ENCODE measurements at places on chromosomes 4 and X. TPM values are rescaled to one million over a fixed set of nuclear protein-coding genes. Genes with fewer than 3 reads are reported as not detected.

- H3K4me1 ChIP-seq, result peaks cover 18% of the 10 kb centered on the region
- H3K4me3 ChIP-seq, result peak overlapping the region; percentile 92
- DNase-seq, result no peak
- H3K27ac ChIP-seq, result peak overlapping the region; percentile 84
- H3K36me3 ChIP-seq, result no peaks in the 10 kb centered on the region
Observed at GRCh38 chrX:41086627-41086932, 1.3 kb downstream of the USP9X start.

GRCh38 chr4:76078033-76078613, 3.6 kb downstream of the ART3 start:
- no peaks in the 10 kb centered on the region for H3K36me3 ChIP-seq
- no peak overlapping the region for H3K27ac ChIP-seq
- H3K27me3 ChIP-seq, result peaks cover 31% of the 10 kb centered on the region

DNA sequence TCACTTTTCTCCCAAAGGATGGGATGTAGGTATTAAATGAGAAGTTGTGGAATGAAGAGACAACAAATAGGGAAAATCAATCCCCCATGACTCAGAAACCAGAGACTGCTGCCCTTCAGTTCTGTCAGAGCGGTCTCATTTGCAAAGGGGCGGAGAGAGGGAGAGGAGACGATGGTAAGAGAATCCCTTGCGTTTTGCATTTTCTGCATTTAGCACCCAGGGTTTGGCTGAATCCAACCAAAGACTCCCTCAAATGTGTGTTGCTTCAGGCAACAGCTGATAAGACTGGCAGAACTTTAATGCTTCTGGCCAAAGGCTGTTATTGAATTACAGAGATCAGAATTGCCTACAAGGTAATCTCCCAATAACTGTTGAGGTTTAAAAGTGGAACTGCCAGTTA, 230.2 kb downstream of the EVC2 start:
- no peak for DNase-seq
- H3K27ac ChIP-seq, result no peak overlapping the region
- no peaks in the 10 kb centered on the region for H3K27me3 ChIP-seq
- no peaks in the 10 kb centered on the region for H3K36me3 ChIP-seq
- H3K4me3 ChIP-seq, result no peak overlapping the region

DNA sequence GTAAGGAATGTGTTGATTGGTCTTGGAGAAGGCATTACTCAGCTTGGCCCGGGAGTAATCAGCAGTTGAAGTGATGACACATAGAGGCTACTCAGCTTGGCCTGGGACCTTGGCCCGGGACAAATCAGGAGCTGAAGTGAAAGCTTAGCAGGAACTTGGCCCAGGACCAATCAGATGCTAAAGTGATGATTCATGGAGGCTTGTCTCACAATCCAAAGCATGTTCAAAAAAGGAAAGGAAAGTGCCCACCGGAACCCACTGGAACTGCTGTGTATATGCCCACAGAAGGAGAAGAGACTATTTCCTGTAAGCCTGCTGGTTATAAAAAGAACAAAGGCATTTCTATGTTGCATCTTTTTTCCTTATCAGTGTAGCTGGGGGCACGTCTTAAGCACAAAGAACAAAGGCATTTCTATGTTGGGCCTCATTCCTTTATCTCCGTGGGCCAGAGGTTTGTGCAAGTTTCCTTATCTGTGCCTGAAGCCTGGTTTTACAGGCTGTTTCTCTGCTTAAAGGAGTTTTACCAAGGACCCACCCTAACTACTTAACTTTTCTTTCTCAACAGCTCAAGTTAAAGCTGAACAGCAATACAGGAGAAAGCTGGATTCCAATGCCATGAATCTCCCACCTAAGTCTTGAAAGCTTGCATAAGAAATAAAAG, 1176.7 kb downstream of the NLGN4X start:
- no peaks in the 10 kb centered on the region for H3K36me3 ChIP-seq
- no peak overlapping the region for H3K27ac ChIP-seq
- DNase-seq, result no peak
- no peaks in the 10 kb centered on the region for H3K27me3 ChIP-seq
- H3K4me1 ChIP-seq, result no peaks in the 10 kb centered on the region
- H3K4me3 ChIP-seq, result no peak overlapping the region

GRCh38 chr4:82104578-82104977, 269.2 kb downstream of the HNRNPD start:
- no peaks in the 10 kb centered on the region for H3K36me3 ChIP-seq
- no peak overlapping the region for H3K4me3 ChIP-seq
- no peaks in the 10 kb centered on the region for H3K4me1 ChIP-seq
- peaks cover 22% of the 10 kb centered on the region for H3K27me3 ChIP-seq

DNA sequence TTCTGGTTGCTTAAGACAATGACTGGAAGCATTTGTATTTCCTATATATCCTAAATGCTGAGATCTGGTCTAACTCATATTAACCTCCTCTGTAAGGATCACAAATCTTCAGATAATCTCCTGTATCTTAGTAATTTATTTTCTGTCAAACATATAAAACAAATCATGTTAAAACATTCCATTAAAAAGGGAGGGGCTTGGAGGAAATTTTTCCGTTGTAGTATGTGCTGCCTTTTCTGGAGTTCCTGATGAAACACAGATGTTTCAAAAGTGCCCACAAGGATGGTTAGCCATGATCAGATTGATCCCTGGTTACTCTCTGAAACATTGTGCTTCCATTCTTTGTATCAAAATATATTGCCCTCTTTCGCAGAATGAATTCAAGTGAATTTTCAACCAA, 182.1 kb downstream of the TENM3 start:
- DNase-seq, result no peak
- H3K36me3 ChIP-seq, result no peaks in the 10 kb centered on the region
- no peaks in the 10 kb centered on the region for H3K4me1 ChIP-seq
- H3K27me3 ChIP-seq, result peaks cover 16% of the 10 kb centered on the region
- H3K27ac ChIP-seq, result no peak overlapping the region
- H3K4me3 ChIP-seq, result no peak overlapping the region

DNA sequence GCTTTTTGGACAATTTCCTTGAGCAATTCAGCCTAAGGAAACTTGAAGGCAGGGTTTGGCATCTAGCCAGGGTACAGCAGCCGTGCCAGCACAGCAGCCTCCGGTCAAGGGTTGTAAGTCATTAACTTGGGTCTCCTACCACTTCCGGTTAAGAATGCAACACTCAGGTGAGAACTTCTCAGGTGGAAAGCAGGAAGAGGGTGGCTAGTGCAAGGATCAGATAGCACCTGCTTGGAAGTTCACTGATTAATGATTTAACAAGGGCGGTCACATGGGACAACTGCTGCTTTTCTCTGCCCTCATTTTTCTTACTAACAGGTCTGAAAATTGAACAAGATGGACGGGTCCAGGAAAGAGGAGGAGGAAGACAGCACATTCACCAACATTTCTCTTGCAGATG, 30.1 kb upstream of the SCOC start:
- H3K4me1 ChIP-seq, result peaks cover 4% of the 10 kb centered on the region
- peaks cover 33% of the 10 kb centered on the region for H3K27me3 ChIP-seq
- no peaks in the 10 kb centered on the region for H3K36me3 ChIP-seq

- peaks cover 14% of the 10 kb centered on the region for H3K4me1 ChIP-seq
- H3K27me3 ChIP-seq, result no peaks in the 10 kb centered on the region
- no peak for DNase-seq
- H3K4me3 ChIP-seq, result peak overlapping the region; percentile 87
Observed at GRCh38 chrX:47637546-47638195, 7.9 kb upstream of the CFP start.

DNA sequence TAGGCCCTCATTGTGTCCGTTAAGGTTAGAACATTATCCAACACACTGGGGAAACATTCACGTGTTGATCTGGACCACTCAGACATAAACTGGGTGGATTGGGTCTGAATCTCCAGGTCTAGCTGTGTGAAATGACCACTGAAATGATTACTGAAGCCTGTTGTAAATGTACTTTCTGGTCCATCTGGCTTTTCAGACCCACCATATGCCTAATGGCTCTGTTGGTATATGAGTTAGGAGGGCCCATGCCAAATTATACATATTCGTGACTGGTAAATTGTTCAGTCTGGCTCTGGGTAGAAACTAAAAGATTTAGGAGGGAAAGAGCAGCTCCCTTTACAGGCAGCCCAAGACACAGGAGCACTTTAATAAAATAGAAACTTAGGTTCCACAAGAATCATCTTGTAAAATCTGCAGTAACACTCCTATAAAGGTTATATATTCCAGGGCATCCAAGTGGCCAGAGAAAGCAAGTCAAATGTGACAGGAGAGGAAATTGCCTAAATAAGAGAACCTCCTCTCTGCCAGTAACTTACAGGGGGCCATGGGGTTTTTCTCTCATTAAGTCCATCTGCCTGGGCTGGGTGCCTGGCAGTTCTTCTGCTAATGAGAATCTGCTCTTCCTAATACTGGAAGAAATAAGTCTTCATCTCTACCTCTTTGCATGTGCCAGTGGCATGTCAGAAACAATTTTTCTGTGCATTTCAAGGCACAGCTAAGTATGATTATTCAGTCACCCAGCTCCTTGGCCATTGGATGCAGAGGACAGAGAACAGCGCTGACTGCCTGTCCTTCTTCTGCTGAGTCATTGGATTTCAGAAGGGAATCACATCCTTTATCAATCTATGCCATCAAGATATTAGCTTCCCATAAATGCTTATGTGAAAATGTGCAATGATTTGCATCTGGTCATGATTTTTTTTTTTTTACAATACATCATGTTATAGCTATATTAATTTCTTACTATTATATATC, 112.6 kb downstream of the GLRA2 start:
- H3K27me3 ChIP-seq, result no peaks in the 10 kb centered on the region
- no peak for DNase-seq
- no peak overlapping the region for H3K4me3 ChIP-seq

GRCh38 chrX:133859336-133859735, 126.1 kb downstream of the GPC3 start:
- no peak overlapping the region for H3K27ac ChIP-seq
- H3K27me3 ChIP-seq, result peaks cover 15% of the 10 kb centered on the region
- H3K36me3 ChIP-seq, result no peaks in the 10 kb centered on the region
- no peaks in the 10 kb centered on the region for H3K4me1 ChIP-seq
- DNase-seq, result no peak

- H3K4me1 ChIP-seq, result no peaks in the 10 kb centered on the region
- no peaks in the 10 kb centered on the region for H3K36me3 ChIP-seq
- no peaks in the 10 kb centered on the region for H3K27me3 ChIP-seq
- H3K4me3 ChIP-seq, result no peak overlapping the region
- no peak for DNase-seq
- H3K27ac ChIP-seq, result no peak overlapping the region
Observed at GRCh38 chr4:158428242-158428641, 93.4 kb upstream of the RXFP1 start.

- no peak overlapping the region for H3K4me3 ChIP-seq
- DNase-seq, result no peak
- H3K27me3 ChIP-seq, result no peaks in the 10 kb centered on the region
- no peaks in the 10 kb centered on the region for H3K4me1 ChIP-seq
Observed at GRCh38 chr4:35649778-35650177, 594.5 kb downstream of the ARAP2 start.

DNA sequence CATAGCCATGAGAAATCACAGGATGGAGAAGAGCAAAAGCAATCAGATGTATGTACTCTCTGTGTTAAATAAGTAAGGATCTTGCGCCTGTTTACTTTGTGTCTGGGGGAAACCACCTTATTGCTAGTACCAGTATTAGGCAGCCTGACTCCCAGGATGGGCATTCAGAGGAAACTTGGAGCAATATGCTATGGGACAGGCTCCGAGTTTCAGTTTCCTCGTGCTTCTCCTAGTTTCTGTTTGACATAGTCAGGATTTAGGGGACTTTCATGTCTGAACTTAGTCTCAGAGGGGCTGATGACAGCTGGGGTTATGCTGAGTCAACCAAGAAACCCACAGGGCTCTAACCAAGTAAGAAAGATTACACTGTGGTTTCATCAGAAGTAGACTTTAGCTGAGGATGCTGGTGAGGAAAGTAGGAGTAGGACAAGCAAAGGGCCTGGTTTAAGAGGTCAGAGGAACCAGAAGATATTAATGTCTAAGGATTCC, 13.5 kb downstream of the NSUN7 start:
- no peak overlapping the region for H3K4me3 ChIP-seq
- no peak overlapping the region for H3K27ac ChIP-seq
- H3K36me3 ChIP-seq, result no peaks in the 10 kb centered on the region
- peaks cover 8% of the 10 kb centered on the region for H3K4me1 ChIP-seq

- DNase-seq, result no peak
- H3K27me3 ChIP-seq, result no peaks in the 10 kb centered on the region
- no peak overlapping the region for H3K4me3 ChIP-seq
- H3K4me1 ChIP-seq, result no peaks in the 10 kb centered on the region
- no peaks in the 10 kb centered on the region for H3K36me3 ChIP-seq
Observed at GRCh38 chr4:61923179-61923578, 723.1 kb downstream of the ADGRL3 start.

DNA sequence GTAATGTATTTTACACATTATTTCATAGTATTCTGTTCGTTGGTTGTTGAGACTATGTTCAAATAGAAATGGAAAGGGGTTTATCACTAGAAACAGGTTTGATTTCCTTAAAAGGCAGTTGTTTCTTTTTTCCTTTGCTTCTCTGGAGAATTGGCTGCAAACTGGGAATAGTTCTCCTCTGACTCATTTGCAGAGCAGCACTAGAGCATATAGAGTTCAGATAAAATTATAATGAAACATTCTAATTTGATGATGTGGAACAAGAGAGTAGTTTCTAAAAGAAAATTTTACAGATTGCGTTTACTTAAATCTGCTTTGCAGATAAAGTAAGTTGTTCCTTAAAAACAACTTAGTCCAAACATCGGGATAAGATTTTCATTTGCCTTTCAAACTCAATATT, 29.7 kb downstream of the SYNPO2 start:
- no peak for DNase-seq
- peaks cover 24% of the 10 kb centered on the region for H3K27me3 ChIP-seq
- peaks cover 8% of the 10 kb centered on the region for H3K36me3 ChIP-seq
- no peak overlapping the region for H3K4me3 ChIP-seq

DNA sequence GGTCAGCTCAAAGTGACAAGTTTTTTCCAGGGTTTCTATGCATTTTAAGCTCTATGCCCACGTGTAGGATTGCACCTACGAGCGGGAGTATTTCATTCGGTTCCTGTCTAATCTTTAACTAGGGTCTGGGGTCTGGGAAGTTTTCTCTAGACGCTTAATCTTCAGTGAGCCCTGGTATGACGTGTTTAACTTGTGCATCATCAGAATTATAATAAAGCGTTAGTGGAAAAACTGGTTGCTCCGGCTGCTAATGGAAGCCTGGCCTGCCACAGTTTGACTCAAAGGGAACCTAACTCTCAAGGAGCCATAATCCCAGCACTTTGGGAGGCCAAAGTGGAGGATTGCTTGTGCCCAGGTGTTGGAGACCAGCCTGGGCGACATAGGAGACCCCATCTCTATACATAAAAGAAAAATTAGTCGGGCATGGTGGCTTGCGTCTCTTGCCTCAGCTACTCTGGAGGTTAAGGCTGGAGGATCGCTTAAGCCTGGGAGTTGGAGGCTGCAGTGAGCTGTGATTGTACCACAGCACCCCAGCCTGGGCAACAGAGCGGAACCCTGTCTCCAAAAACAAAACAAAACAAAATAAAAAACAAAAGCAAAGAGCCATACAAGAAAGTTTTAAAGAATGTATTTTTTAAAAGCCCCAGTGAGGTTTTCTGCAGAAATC, 30.2 kb downstream of the ARSD start:
- no peaks in the 10 kb centered on the region for H3K36me3 ChIP-seq
- no peak overlapping the region for H3K4me3 ChIP-seq
- no peak overlapping the region for H3K27ac ChIP-seq
- no peak for DNase-seq
- no peaks in the 10 kb centered on the region for H3K4me1 ChIP-seq

Gene NWD2
- not detected for total RNA-seq

Gene NR3C2
- total RNA-seq, result 42.5 TPM

Gene PSAPL1
- not detected for total RNA-seq

Gene TRIM61
- total RNA-seq, result not detected

Gene NXF3
- total RNA-seq, result not detected

All from T-helper 17 cell (primary cell).